Kidney tubule cell (primary cell): ENCODE measurements at places on chromosomes 2 and 18.

DNA sequence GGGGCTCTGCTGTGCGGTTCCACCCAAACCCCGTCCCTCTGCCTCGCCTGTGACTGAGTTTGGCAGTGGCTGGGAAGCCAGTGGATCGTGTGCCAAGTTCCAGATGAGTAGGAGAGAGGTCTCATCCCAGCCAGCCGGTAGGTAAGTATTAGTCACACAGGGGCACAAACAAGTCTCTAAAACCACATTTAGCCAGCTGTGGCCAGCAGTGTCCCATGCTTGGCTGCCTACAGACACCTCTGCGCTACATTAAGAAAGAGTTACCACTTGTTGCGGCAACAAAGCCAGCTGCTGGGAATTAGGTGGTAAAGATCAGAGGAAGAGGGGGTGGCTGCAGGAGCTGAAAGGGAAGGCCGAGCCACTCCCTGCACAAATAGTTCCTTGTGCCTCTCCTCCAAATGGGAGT, 81.2 kb downstream of the GATA6 start:
- peak; percentile 87 for DNase-seq

DNA sequence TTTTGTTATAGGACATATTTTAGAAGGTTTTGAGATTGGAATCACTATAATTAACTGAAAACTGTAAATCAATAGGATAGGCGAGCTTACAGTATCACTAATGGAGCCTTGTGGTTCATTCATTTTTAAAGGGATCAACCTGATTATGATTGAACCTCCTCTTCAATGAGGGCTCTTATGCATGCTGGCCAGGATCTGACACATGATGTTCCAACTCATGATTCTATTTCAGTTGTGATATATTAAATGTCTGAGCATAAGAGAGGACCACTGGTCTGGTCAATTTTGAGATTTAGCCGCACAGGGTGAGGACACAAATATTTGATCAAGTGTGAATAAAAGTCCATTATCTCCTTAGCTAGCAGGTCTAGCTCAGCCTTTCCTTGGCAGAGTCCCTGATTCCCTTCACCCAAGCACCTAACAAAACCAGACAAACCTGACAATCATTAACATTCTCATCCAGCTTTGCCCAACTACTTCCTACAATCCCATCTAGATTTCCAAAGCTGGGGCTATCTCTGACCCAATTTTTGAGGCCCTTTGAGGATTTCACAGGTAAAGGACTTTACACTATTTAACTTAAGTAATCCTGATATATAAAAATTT, 6.9 kb upstream of the MAP4K4 start:
- DNase-seq, result peak; percentile 42

- no peak for DNase-seq
Observed at GRCh38 chr2:70922235-70923234, 13.2 kb upstream of the ATP6V1B1 start.

DNA sequence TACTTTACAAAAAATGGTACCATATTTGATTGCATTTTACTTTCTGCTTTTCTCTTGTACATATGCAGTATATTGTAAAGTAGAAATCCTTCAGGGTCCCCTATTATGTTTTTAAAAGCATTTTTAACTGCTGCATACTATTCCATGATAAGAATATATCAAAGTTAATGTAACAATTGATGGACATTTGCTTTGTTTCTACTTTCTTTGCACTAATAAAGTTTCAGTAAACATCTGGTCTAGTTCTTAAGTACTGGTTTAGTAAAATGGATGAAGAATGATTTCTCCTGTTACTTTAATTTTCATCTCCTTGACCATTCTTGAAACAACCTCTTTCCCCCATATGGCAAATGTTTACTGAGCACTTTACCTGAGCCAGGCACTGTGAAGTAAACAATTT, 1.7 kb downstream of the MRPS9 start:
- no peak for DNase-seq

GRCh38 chr2:195779491-195779890, 122.5 kb downstream of the SLC39A10 start:
- peak; percentile 11 for DNase-seq

GRCh38 chr18:9834551-9834950, 51.2 kb upstream of the TXNDC2 start:
- DNase-seq, result no peak

GRCh38 chr2:46179037-46179621, 118.1 kb upstream of the EPAS1 start:
- DNase-seq, result peak; percentile 49
